ENCODE measurements at places on chromosomes 13 and 19.

- no peak for DNase-seq
Observed at GRCh38 chr13:45954836-45955800, 97.4 kb downstream of the ZC3H13 start.

- DNase-seq: no peak
Observed at GRCh38 chr19:8618751-8619150, 8.2 kb upstream of the ADAMTS10 start.

DNA sequence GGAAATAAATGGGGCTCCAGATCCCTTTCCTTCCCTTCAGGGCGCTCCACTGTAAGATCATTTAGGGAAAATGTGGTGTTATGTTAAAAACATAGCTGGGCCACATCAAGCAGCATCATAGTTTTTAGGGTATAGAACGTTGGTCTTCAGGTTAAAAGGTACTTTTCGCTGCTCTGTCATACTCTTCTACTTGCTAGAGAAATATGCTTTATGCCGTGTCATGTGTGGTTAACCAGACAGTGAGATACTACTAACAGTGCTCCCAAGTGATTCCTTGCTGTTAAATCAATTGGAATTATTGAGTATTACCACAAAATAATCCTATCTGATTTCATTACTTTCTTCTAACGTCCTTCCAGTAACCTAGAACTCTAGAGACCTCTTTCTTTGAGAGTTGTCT is 1.1 kb upstream of the NDFIP2 start:
- no peak for DNase-seq

DNA sequence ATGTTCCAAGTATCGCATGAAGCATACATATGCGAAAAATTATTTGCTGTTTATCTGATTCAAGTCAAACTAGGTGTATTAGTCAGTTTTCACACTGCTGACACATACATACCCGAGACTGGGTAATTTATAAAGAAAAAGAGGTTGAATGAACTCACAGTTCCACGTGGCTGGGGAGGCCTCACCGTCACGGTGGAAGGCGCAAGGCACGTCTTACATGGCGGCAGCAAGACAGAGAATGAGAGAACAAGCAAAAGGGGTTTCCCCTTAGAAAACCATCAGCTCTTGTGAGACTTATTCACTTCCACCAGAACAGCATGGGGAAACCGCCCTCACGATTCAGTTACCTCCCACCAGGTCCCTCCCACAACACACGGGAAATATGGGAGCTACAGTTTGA is 13.0 kb upstream of the PROZ start:
- no peak for DNase-seq

GRCh38 chr13:50448535-50448998 is 394.9 kb downstream of the DLEU7 start:
- DNase-seq: no peak

- DNase-seq: no peak
Observed at GRCh38 chr19:1858412-1859081, 4.8 kb downstream of the KLF16 start.

DNA sequence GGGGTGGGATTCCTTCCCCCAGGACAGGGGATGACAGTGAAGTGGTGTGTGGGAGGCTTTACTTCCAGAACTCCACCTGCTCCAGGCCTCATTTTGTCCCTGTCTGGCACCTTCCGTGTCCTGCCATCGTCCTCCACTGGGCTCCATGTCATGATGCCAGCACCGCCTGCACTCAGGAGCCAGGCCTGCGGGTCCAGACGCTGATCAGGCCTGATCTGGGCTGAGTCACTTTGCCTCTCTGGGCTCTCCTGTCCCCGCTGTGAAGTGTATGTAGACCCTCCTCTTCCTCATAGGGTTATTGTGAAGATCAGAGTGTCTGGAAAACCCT is 9.6 kb downstream of the FUZ start:
- no peak for DNase-seq

GRCh38 chr19:40223135-40223822 is 3.2 kb downstream of the CCNP start:
- peak; percentile 39 for DNase-seq

GRCh38 chr19:7394731-7395359 is 46.1 kb downstream of the ARHGEF18 start:
- peak; percentile 85 for DNase-seq

DNA sequence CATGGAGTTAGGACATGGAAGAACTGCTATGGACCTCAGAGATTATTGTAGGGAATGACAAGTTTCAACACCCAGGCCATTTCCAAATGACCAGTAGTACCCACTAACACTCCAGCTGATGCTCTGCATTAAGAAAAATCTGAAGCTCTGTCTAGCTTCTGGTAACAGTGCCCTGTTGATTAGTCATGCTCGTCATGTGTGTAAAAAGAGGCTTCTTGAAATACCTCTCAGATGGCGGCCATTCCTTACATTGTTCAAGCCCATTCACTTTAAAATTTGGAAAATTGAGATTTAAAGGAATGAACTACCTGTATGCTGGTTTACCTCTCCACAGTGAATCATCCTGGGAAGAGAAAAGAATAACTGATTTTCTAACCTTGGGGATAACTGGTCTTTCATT is 527.9 kb upstream of the ARGLU1 start:
- no peak for DNase-seq

- DNase-seq: no peak
Observed at GRCh38 chr19:36950335-36951119, 34.4 kb downstream of the ZNF568 start.

DNA sequence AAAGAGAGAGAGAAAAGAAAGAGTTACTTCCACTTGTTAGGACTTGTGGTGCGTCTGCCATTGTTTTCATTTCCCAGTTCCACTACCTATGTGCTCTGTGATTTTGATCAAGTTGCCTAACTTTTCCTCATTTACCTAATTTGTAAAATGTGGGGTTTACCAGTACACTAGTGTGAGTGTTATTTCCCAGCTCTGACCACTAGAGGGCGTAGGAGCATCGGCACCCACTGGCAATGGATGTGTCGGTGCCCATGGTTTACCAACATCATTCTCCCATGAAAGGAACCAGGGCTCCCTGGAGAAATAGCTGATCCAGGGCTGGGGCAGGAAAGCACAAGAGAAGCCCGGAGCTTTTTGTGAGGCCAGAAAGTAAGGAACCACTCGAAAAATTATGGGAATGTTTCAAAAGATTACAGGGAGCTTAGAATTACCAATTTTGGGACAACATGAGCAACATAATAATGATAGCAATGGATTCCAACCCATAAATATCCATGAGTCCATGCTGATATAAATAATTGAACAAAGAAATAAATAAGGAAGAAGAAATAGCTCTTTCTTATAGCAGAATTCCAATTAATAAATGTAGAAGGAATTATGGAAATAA is 15.1 kb upstream of the CEACAM4 start:
- peak; percentile 67 for DNase-seq

GRCh38 chr19:39568604-39569003 is 28.6 kb upstream of the EID2 start:
- no peak for DNase-seq

GRCh38 chr13:30569901-30570576 is 47.7 kb upstream of the USPL1 start:
- no peak for DNase-seq

DNA sequence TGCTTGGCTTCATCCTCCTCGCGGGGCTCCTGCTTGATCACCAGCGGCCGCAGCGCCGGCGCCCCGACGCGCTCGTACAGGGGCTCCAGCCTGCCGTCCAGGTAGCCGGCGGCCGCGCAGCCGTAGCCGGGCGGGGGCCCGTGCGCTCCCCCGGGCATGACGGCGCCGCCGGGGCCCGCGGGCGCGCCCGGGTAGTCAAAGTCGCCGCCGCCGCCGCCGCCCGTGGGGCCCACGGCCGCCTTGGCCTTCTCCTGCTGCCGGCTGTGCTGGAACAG is 497 bp downstream of the CEBPA start:
- no peak for DNase-seq

- DNase-seq: no peak
Observed at GRCh38 chr13:41639237-41639904, 182.0 kb downstream of the RGCC start.

- no peak for DNase-seq
Observed at GRCh38 chr19:49447485-49448431, 3.9 kb downstream of the PIH1D1 start.

GRCh38 chr19:29760752-29761502 is 45.9 kb upstream of the C19orf12 start:
- no peak for DNase-seq

GRCh38 chr13:102440259-102440936 is 38.5 kb upstream of the FGF14 start:
- DNase-seq: no peak

- no peak for DNase-seq
Observed at GRCh38 chr19:6099599-6099998, 10.7 kb downstream of the RFX2 start.

All from CD4-positive, alpha-beta T cell treated with Interferon alpha-2 for 1 hour (primary cell).